Stimulated activated CD4-positive, alpha-beta T cell treated with anti-CD3 and anti-CD28 coated beads, TNF-alpha, amount 100 ng/mL, for 1 hour (primary cell): ENCODE measurements at places on chromosomes 13 and 19.

DNA sequence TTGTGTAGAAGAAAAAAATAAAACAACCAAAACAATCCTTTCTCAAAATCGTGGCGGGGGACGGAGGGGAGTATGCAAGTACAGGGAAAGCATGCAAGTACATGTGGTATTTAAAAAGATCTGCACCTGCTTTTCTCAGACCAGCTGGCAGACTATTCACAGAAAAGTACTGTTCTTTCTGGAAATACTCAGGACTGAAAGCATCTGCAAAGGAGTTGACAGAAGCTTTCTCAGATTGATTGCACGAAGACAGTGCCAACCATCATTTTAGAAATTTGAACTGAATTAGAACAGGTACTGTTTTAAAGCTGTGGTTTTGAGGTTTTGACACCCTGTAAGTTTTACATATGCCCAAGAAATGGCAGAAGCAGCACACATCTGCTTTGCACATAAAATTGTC lies 19.8 kb upstream of the PCDH8 start:
- DNase-seq, result no peak

DNA sequence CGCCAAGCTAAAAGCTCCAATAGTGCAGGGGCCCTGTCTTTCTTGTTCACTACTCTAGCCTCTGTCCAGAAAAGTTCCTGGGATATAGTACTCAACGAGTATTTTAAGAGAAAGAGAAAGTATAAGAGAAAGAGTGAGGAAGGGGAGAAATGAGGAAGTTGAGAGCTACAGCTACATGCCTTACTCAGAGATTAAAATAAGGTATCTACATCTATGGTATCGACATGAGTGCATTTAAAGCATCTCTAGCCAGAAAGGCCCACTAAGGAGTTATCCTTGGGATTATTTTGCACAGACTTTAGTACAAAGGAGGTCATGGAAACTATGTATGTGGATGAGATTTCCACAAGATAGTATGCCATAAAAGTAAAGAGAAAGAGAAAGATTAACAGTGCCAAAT lies 28.5 kb downstream of the MYCBP2 start:
- no peak for DNase-seq

GRCh38 chr13:39091586-39091985 lies 53.3 kb downstream of the NHLRC3 start:
- no peak for DNase-seq

GRCh38 chr19:57708641-57709361 lies at the start of gene ZNF154:
ZNF154 (minus strand) TSS chr19:57709204; CDS start chr19:57708971, 233 bp downstream.
- no peak for DNase-seq

DNA sequence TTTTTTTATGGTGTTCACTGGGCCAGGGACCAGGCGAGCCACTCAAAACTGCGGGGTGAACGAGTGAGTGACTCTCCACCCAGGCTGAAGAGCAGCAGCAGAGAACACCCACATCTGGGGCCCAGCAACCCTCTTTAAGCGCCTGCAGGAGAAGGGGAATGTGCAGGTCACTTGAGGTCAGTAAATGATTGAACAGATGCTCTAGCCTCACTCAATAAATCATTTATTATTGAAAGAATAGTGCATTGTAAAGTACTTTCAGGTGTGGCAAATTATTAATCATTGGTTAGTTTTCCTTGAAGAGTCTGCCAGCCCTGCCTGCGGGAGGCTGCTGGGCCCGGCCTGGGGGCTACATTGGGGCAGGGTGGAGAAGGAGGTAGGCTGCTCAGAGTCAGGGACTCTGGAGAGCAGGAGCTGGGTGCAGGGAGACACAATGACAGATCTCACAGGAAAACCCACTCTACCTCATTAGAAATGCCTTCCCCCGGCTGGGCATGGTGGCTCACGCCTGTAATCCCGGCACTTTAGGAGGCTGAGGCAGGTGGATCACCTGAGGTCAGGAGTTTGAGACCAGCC lies 42.5 kb downstream of the ABCC4 start:
- no peak for DNase-seq

DNA sequence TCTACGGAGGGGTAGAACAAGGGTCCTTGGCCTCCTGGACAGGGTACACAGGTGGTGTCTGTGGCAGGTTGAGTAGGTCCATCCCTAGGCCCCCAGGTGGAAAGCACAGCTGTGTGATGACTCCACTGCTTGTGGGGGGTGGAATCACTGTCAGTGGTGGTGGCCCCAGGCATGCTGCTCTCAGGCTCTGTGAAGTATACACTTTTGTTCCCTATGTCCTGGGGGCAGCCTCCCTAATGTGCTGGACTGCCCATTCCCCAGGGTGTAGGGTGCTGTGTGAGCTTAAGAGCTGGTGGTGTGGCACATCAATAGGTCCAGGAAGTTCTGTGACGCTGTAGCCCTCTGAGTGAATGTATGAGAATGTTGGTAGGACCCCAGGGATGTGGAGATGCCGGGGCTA lies 197.2 kb upstream of the SLC10A2 start:
- no peak for DNase-seq
